ENCODE measurements at places on chromosomes 5 and 9.
A peak's percentile ranks its signal among the peaks of the same experiment; 100 is the strongest.

DNA sequence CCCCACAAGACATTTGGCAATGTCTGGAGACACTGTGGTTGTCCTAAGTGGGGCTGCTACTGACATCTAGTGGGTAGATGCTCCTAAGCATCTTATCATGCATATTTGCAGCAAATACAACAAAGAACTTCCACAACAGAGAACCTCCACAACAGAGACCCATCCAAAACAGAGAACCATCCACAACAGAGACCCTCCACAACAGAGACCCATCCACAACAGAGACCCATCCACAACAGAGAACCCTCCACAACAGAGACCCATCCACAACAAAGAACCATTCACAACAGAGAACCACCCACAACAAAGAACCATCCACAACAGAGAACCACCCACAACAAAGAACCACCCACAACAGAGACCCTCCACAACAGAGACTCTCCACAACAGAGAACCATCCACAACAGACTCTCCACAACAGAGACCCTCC is 32.8 kb downstream of the ARPC5L start:
- peak; percentile 16 for DNase-seq

- peak; percentile 74 for DNase-seq
Observed at GRCh38 chr9:92140074-92140753, 25.0 kb upstream of the SPTLC1 start.

DNA sequence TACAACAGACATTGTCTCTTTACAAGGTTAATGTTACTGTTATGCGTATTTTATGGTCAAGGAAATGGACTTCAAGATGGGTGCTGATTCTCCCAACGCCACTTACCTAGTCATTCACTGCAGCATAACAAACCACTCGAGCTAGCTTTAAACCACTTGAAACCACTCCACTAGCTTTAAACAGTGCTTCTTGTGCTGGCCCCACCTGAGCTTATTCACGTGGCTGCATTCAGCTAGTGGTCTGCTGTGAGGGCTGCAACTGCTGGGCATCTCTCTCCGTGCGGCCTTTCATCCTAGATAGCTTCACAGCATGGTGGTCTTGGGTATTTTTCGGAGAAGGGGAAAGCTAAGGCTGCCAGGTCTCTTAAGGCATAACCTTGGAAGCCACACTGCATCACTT is 3.5 kb upstream of the HRH2 start:
- no peak for DNase-seq

DNA sequence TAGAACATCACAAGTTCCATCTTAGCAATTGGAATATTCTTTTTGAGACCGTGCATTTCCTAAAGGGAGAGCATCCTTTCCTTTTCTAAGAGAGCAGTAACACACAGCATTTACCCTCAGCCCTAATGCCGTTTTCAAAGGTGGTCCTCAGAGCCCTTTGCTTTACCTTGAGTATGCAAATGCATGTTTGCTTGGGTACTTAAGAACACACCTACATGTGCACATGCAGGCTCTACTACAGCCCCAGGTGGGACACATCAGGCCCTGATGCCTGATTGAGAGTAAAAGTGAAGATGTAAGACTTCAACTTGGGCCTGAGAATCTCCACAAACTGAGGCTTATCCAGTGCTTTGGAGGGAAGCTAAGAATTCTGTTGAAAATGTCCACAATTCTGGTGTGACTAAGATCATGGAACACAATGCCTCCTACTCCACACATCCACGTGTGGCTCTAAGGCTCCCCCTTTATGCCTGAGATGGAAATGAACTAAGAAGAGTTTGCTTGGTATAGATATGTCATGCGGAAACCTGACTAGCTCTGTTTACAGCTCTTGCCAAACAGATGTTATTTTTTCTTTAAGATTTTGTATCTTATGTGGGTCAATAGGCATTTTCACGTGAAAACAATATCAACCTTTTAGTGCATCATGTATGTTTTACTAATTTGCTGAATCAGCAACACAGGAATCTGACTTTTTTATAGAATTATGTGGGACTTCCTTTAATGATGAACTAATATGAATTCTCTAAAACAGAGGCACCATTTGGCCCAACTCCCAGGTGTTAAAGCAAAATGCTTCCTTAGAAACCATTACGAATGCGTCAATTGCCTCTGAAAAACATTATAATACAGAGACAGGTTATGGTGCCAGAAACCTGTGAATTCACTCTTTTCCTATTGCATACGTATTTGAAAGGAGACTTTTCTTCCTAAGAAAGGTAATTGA is 48.9 kb upstream of the SLC2A8 start:
- peak; percentile 15 for DNase-seq

DNA sequence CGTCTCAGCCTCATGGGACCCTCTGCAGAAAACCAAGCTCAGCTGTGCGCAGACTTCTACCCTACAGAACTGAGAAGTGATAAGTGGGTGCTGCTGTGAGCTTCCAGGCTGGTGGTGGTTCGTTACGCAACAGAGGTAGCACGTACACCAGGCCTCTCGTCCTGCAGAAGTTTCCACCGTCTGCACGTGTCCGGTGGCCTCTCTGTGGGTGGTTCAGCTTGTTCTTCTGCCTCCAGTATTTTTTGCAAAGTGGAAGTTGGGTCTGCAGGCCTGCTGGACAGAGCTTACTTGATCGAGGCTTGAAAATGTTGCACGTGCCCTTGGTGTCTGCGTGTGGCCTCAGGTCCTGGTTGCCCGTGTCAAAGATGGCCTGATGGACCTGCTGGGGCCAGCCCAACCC is 27.5 kb downstream of the KCNT1 start:
- no peak for DNase-seq

- DNase-seq = peak; percentile 62
Observed at GRCh38 chr5:1536322-1536845, 12.6 kb upstream of the LPCAT1 start.

DNA sequence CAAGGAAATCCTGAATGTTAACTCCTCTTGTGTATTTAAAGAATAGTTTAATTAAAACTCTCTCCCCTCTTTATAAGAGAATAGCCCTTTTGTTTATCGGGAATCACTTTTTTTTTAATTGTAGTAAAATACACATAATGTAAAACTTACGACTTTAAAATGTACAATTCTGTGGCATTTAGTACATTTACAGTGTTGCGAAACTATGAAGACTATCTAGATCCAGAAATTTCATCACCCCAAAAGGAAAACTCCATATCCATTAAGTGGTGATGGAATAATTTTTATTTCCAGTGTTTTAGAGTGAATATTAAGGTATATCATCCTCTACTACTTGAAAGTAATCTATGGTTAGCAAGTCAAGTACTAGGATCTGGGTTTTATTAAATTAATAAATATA is 36.8 kb downstream of the KDM3B start:
- no peak for DNase-seq

GRCh38 chr9:96441798-96442445 is 8.0 kb upstream of the HABP4 start:
- peak; percentile 63 for DNase-seq

- no peak for DNase-seq
Observed at GRCh38 chr9:127112735-127113161, 9.7 kb downstream of the ANGPTL2 start.

DNA sequence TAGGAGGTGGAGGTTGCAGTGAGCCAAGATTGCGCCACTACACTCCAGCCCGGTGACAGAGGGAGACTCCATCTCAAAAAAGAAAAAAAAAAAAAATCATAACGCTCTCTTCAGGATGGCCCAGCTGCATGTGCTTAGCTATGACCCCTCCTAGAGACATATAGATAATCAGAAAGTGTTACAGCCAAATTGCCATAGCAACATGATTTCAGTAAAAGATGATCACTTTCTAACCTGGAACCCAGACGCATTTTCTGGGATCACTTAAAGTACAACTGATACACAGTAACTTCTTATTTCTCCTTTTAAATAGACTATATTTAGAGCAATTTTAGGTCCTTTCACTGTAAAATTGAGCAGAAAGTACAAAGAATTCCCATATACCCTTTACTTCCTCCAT is 372.9 kb downstream of the CDH18 start:
- no peak for DNase-seq
